ENCODE measurements at places on chromosomes 5 and 9. TPM values are rescaled to one million over a fixed set of nuclear protein-coding genes. Genes with fewer than 3 reads are reported as not detected.
A peak's percentile ranks its signal among the peaks of the same experiment; 100 is the strongest.

Gene NR6A1
- total RNA-seq = 2.8 TPM

DNA sequence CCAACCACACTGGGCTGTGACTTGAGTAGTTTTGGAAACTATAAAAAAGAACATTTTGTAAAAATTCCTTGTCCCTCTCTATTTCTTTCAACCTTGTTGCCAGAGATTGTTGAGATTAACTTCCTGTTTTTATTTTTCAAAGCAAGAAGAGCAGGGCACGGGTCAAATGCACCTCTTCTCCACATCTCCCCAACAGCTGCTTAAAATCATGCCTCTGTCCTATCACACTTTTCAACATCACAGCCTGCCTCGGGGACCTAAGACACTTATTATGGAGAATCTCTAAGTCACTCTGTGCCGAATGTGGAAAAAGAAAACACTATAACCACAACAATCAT, 280.3 kb upstream of the TNC start:
- no peaks in the 10 kb centered on the region for H3K4me1 ChIP-seq
- no peak overlapping the region for H3K27ac ChIP-seq

Gene FOXD1
- not detected for total RNA-seq

- H3K36me3 ChIP-seq = no peaks in the 10 kb centered on the region
- no peak overlapping the region for H3K27ac ChIP-seq
- H3K27me3 ChIP-seq = no peaks in the 10 kb centered on the region
- peaks cover 2% of the 10 kb centered on the region for H3K4me1 ChIP-seq
Observed at GRCh38 chr9:6440405-6440804, 27.4 kb downstream of the UHRF2 start.

GRCh38 chr5:160231783-160232342, 2.6 kb downstream of the FABP6 start:
- DNase-seq = no peak
- no peak overlapping the region for H3K4me3 ChIP-seq
- H3K27ac ChIP-seq = no peak overlapping the region
- no peaks in the 10 kb centered on the region for H3K4me1 ChIP-seq
- no peaks in the 10 kb centered on the region for H3K36me3 ChIP-seq

DNA sequence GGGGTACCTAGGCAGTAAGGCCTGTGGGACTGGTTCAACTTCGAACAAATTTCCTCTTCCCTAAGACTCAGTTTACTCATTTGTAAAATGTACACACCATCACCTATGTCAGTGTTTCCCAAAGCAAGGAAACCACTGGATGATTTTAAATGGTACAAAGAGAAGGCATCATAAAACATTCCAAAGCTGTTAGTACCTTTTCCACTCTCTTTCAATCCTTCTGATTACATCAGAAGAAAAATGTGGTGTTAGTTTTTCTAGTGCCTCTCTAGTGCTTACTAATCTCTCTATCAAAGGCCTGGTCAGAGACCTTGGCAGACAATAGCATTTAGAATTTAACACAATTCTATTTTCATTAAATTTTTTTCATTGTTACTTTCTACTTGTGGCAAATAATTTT, 18.1 kb downstream of the NR6A1 start:
- no peaks in the 10 kb centered on the region for H3K36me3 ChIP-seq
- H3K27ac ChIP-seq = no peak overlapping the region
- no peak for DNase-seq
- H3K4me1 ChIP-seq = peaks cover 11% of the 10 kb centered on the region
- H3K4me3 ChIP-seq = no peak overlapping the region

DNA sequence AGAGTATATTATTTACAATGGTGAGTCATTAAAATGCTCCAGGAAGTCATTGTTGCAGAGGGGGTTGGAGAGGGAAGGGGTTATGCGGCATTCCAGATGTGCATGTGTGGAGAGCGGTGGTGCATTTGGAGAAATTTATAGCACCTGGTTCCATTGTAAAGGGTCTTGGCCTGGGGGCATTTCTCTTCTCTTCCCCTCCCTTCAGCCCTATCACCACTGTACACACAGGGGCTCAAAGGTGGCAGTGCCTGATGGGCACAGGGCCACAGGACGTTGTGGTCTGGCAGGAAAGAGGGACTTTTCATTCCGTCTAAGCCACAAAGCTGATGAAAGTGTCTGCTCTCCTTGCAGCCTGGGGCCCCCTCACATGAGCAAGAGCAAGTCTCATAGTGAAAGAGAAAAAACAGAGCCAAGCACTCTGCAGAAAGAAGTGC, 442.4 kb upstream of the ZNF462 start:
- H3K4me3 ChIP-seq = no peak overlapping the region
- DNase-seq = no peak
- no peaks in the 10 kb centered on the region for H3K36me3 ChIP-seq
- H3K27me3 ChIP-seq = no peaks in the 10 kb centered on the region
- H3K4me1 ChIP-seq = no peaks in the 10 kb centered on the region

GRCh38 chr5:88682131-88682530, 200.9 kb downstream of the MEF2C start:
- H3K27me3 ChIP-seq = peaks cover 54% of the 10 kb centered on the region
- H3K27ac ChIP-seq = no peak overlapping the region
- DNase-seq = no peak
- H3K36me3 ChIP-seq = no peaks in the 10 kb centered on the region

- H3K4me3 ChIP-seq = no peak overlapping the region
- H3K36me3 ChIP-seq = no peaks in the 10 kb centered on the region
Observed at GRCh38 chr5:161406880-161407279, 139.6 kb downstream of the GABRB2 start.

DNA sequence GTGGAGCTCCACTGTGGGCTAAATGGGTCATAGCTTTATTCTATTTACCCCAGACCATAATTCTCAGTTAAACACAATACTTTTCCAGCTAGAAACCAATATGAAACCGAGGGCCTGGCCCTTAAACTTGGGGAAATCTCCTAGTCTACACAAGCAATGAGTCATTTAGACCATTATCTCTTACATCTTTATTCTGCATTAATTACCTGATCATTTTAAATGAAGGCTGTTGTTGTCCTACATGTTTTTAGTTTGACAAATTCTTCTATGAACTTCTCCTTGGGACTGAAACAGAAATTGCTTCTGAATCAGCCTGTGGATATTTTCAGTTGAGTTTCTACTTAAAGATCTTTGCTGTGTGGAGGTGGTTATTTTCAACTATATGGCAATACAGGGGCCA, 37.9 kb downstream of the RAI14 start:
- no peak overlapping the region for H3K4me3 ChIP-seq
- no peak for DNase-seq
- H3K27ac ChIP-seq = no peak overlapping the region
- H3K4me1 ChIP-seq = no peaks in the 10 kb centered on the region
- no peaks in the 10 kb centered on the region for H3K27me3 ChIP-seq

DNA sequence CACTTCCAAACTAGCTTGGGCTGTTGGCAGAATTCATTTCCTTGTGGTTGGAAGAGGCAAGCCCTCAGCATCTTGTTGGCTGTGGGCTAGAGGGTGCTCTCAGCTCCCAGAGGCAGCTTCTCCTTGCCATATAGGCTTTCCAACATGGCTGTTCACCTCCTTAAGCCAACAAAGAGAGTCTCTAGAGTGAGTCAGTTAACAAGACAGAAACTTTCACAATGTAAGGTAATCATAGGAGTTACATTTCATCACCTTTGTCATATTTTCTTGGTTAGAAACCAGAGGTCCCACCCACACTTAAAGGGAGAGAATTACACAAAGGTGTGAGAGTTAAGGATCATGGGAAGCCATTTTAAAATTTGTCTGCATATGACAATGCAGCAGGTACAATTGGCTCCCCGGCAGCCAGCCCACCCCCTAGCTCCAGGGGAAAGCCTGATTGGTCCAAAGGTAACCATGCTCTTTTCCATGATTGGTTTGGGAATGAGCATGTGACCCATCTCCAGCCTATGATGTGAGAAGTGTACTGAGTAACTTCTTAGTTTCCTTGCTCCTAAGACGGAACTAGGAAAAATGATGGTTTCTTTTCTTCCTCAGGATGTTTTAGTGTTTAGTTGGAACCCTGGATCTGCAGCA, 109.8 kb upstream of the MSX2 start:
- H3K4me1 ChIP-seq = no peaks in the 10 kb centered on the region
- no peak for DNase-seq
- no peaks in the 10 kb centered on the region for H3K36me3 ChIP-seq
- no peak overlapping the region for H3K27ac ChIP-seq

DNA sequence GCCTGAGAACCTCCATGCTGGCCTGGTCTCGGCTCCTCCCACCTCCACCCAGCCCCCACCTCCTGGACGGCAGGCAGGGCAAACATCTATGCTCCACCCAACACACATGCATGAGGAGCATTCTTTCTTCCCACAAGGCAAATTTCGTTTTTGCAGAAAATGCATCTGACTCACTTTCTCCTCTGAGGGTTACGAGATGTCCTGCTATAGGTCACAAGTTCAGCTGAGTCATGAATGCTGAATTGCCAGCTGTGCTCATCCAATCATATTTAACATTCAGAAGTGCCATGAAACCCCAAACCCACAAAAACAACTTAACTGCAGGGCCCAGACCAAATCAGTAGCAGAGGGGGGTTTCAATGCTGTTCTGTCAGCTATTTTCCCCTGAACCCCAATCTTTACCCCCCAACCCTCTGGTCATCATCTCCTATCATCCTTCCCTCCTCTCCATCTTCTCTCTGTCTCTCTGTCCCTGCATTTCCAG, 39.0 kb upstream of the OSMR start:
- peak overlapping the region; percentile 42 for H3K27ac ChIP-seq
- no peak for DNase-seq
- H3K4me1 ChIP-seq = no peaks in the 10 kb centered on the region
- no peaks in the 10 kb centered on the region for H3K36me3 ChIP-seq

Gene PCSK1
- 0.09 TPM for total RNA-seq

DNA sequence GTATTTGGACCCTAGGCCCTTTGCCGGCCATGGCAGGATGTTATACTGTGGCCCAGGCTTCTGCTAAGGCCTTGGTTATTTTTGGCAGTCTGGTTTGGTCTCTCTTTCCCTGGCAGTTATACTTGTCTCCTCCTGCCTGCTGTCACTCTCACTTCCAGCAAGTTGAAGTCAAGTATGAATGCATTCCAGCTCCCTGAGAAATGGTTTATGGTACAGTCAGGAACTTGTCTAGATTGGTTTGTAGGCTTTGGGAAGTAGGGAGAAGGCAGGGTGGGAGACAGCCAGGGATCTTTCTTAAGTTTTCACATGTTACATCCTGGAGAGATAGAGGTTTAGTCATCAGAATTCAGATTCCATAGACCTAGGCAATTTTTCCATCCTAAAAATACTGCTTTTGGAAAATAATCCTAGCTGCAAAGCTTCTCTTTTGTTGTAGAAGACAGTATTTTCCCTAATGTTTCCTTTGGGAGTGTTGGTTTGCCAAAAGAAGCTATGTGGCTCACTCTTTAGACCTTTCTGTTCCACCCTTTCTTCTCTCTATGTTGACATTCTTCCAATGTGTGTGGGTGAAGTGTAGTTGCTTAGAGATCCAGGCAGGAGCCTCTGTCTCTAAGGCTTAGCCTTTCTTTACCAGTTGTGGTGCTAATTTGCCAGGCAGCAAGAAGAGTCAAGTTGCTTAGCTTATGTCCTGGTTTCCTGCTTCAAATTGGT, 2.5 kb upstream of the KDM3B start:
- no peak for DNase-seq
- H3K4me3 ChIP-seq = no peak overlapping the region
- peaks cover 3% of the 10 kb centered on the region for H3K4me1 ChIP-seq

Gene TXNDC8
- not detected for total RNA-seq

Gene IQGAP2
- 92.8 TPM for total RNA-seq

Gene SPOCK1
- not detected for total RNA-seq

Gene ATP10B
- total RNA-seq = 0.67 TPM

DNA sequence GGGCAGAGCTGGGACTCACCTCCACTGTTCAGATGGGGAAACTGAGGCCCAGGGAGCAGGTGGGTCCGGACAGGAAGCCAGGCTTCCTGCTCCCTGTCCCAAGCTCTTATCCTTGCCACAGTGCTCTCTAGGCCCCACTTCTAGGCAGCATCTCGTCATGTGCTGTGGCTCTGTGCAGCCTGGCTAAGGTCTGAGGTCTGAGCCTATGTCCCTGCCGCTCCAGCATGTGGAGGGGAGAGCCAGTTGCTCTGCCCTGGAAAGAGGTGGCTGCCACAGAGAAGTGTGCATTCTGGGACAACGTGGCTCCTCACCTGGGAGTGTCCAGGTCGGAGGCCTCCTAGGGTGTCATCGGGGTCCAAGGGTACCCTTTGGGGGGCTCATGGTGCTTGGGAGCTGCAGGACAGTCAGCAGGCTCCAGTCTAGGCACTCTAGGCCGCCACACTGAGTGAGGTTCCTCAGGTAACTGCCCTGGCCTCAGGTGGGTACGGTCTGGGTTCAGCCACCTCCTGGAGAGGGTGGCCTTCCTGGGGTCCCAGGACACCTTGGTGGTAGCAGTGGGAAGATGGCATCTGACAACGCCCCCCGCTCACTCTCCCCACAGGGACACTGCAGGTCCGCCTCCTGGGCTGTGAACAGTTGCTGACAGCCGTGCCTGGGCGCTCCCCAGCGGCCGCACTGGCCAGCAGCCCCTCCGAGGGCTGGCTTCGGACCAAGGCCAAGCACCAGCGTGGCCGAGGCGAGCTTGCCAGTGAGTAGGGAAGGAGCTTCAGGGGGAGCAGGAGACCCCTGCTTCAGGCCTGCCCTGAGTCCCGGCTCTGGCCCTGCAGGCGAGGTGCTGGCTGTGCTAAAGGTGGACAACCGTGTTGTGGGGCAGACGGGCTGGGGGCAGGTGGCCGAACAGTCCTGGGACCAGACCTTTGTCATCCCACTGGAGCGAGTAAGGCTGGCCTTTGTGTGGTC, 10.4 kb downstream of the PKN3 start:
- DNase-seq = no peak
- no peaks in the 10 kb centered on the region for H3K36me3 ChIP-seq
- no peak overlapping the region for H3K4me3 ChIP-seq

GRCh38 chr9:16252616-16253015, 617.9 kb downstream of the BNC2 start:
- H3K4me1 ChIP-seq = no peaks in the 10 kb centered on the region
- DNase-seq = no peak
- no peaks in the 10 kb centered on the region for H3K36me3 ChIP-seq
- H3K27ac ChIP-seq = no peak overlapping the region

Gene CDC20B
- 0.28 TPM for total RNA-seq

GRCh38 chr5:4058899-4059298, 463.3 kb downstream of the IRX1 start:
- H3K36me3 ChIP-seq = no peaks in the 10 kb centered on the region
- H3K27me3 ChIP-seq = no peaks in the 10 kb centered on the region
- H3K4me1 ChIP-seq = no peaks in the 10 kb centered on the region

DNA sequence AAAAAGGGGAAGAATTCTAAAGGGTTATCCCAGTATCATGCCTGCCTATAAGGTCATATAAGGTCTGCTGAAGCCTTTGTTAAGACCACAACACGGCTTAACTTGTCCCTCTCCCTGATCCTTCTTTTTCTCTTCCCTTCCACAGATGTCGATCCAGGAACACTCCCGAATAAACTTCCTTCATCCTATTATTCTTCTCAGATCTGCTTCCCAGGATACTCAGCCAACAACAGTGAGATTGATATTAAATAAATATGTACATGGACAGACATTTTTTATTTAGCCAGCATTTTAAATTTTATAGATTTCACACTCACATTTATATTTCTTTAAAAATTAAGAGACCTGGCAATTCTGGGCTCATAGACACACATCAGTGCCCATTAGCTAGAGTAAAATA, 44.1 kb downstream of the DPYSL3 start:
- no peak overlapping the region for H3K27ac ChIP-seq
- H3K36me3 ChIP-seq = no peaks in the 10 kb centered on the region
- no peak overlapping the region for H3K4me3 ChIP-seq
- H3K4me1 ChIP-seq = no peaks in the 10 kb centered on the region

All from liver (tissue), 10 donors.